SHP77 (cell line): ENCODE measurements at places on chromosomes 1 and 21.

- no peak for DNase-seq
Observed at GRCh38 chr1:3955196-3955772, 55.2 kb upstream of the C1orf174 start.

- no peak for DNase-seq
Observed at GRCh38 chr1:180893614-180894013, 19.1 kb upstream of the KIAA1614 start.

DNA sequence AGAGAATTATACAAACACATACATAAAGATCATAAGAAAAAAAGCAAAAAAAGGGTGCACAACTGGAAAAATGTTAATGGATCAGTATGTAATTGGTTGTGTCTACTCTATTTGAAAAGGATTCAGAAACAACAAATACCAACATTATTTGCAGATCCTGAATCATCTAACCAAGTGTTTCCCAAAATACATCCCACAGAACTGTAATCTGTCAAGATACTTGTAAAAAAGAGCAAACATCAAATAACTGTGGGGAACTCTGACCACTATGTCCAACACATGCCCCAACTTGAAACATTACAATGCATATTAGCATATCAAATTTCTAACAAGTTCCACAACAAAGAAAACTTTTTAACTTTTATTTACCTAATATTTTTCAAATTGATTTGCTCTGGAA is 22.6 kb downstream of the ANKRD13C start:
- no peak for DNase-seq

- no peak for DNase-seq
Observed at GRCh38 chr1:5329068-5329739, 663.0 kb downstream of the NPHP4 start.

GRCh38 chr21:39690454-39690853 is 54.5 kb upstream of the IGSF5 start:
- no peak for DNase-seq

- DNase-seq: no peak
Observed at GRCh38 chr1:24749252-24749651, 4.0 kb downstream of the CLIC4 start.

- no peak for DNase-seq
Observed at GRCh38 chr1:236092899-236093298, 28.0 kb upstream of the NID1 start.

- no peak for DNase-seq
Observed at GRCh38 chr1:206089341-206089740, 27.8 kb downstream of the AVPR1B start.

DNA sequence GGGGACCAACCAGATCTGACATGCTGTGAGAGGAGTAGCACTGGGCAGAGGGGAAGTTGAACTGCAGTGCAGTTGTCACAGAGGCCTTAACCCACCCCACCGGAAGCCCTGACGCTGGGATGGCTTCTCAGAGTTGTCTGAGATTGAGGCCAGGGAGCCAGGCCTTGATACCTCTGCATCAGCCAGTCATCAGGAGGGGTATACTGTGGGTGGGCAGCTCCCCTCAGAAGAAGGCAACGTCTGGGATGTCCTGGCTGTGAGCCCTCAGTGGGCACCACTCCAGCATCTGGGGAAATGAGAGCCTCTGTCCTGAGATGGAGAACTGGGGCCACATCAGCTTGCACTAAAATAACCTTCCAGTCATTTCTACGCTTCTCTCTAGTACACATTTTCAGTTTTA is 47.9 kb upstream of the BCAR3 start:
- DNase-seq: no peak

DNA sequence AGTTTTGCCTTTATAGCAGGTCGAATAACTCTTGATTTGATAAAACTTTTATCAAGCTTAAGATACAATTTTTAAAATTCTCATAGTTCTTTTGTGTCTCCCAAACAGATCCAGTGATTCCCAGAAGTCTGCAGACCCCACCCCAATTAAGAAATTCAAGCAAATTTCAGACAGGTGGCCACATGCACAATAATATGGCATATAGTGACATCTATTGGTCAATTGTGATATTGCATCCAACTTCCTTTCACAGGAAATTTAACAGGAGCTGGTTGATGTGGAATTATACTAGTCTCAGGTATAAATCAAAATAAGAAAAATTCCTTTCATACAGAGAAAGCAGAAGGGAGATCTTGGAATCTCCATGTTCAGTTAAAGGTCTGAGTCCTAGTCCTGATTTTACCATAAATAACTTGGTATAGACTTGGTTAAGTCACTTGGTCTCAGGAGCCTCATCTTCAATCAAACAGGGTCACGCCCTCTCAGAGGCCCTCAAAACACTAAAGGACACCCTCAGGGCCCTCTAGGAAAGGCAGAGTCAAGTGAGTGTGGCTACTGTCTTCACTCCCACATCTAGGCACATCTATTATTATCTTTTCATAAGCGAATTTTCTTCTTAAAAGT is 24.1 kb downstream of the PIGM start:
- DNase-seq: peak; percentile 38

DNA sequence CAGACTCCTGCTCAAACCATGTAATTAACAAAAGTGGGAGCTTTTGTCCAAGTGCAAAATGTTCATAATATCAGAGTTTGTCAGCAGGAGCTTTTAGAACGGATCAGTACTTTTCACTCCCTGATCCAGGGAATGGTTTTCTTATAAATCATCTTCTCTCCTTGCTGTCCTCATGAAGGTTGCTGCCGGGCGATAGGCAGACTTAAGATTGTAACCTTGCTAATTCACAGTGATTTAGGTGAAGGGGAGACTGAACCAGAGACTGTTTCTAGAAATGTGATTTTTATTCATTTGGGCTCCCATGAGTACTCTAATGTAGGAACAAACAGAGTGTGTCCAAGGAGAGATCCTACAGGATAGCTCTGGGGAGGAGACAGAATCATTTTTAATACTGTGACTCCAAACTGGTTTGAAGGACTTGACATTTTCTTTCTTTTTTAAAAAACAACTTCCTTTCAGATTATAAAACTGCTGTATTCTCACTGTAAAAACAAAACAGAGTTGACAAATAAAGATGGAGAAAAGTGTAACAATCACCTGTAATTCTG is 23.7 kb downstream of the ELAVL4 start:
- no peak for DNase-seq

- DNase-seq: no peak
Observed at GRCh38 chr1:169796274-169796810, 1.6 kb upstream of the METTL18 start.

DNA sequence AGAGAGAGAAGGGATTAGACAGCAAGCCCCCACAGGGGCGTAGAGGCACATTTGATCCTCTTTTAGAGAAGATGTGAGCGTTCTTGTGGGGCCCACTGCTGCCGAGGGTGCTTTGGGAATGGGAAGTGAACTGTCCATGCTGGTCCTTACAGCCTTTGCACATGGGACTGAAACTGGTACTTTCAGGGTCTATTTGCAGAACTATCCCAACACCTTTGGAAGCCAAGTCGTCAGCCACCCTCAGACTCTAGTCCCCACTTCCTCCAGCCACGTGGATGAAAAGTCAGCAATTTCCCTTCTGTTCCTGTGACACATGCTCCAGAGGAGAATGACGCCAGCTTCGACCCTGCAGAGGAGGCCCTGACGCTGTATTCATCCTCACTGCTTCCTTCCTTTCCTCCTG is 2.6 kb upstream of the RAB7B start:
- no peak for DNase-seq

DNA sequence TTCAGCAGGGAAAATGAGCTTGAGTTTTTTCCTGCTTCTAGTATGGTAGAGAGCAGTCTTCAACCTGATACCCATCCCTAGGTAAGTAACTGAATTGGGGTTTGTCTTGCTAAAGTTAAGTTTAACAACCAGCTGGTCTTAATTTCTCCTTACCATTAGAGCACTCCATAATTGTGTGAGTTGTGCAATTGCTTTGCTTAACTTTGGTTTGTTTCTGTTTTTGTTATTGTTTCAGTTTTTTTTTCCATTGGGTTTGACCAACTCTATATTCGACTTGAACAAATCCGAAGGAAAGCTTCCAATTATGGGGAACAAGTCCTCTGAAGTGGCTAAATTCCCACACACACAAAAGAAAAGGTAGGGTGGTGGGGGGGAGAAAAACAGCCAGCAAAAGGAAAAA is 641.1 kb downstream of the PLA2G4A start:
- DNase-seq: no peak

DNA sequence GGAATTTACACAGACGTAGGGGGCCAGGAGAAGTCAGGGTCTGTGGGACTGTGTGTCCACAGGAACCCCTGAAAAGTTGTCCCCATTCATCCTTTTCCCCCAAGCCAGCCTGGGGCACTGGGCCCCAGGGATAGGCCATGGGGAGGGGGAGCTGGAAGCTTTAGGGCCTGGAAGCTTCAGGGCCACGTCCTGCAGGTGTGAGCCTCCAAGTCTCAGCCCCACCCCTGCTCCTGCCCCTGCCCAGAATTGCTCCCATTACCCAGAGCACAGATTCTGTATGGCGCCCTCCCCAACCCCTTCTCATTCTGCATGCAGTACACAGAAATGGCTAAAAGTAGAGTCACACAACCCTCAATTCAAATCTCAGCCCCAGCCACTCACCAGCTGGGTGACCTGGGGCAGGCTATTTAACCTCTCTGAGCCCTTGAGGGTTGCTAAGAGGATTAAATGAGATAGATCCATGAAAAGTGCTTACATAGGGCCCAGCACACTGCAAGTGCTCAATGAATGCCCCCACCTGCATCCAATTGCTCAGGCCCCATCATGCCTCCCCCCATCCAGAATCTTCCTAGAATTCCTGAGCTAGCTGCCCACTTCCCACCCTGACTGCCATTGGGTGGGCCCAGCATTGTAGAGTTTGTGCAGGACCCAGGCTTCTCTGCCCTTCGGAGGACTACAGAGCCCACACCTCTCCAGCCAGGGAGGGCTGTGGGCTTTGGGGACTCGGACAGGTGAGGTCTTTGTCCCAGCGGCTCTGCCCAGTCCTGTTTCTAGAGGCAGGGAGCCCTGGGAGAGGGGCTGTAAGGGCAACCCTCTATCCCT is 6.5 kb downstream of the RAP1GAP start:
- DNase-seq: no peak

GRCh38 chr1:203807196-203807595 is 11.8 kb downstream of the ZBED6 start:
- no peak for DNase-seq

- DNase-seq: no peak
Observed at GRCh38 chr1:156486421-156487344, 13.9 kb downstream of the MEF2D start.

DNA sequence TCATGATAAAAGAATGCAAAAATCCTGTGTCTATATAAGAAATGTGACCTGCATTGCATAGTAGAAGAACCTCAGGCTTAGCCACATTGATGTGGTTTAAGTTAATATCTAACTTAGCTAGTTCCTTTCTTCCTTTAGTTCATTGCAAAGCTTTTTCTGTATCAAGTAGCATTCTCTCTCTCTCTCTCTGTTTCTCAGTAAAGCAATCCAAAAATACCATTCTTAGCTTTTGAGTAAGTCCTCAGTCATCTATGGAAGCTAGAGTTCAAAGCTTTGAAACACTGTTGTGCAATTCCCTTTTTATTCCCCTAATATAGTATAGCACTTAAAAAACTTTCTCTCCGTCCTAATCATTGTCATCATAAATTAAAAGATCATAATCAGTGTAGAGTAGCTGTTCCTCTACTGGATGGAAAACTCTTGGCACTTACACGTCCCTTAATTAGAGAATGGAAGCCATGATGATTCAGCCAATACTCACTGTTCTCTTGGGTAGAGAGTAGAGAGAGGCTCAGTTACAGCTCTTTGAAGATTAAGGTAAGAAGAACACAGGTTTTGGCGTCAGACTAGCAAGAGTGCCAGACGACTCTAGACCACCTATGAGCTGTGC is 350.3 kb upstream of the LYPLAL1 start:
- DNase-seq: no peak

DNA sequence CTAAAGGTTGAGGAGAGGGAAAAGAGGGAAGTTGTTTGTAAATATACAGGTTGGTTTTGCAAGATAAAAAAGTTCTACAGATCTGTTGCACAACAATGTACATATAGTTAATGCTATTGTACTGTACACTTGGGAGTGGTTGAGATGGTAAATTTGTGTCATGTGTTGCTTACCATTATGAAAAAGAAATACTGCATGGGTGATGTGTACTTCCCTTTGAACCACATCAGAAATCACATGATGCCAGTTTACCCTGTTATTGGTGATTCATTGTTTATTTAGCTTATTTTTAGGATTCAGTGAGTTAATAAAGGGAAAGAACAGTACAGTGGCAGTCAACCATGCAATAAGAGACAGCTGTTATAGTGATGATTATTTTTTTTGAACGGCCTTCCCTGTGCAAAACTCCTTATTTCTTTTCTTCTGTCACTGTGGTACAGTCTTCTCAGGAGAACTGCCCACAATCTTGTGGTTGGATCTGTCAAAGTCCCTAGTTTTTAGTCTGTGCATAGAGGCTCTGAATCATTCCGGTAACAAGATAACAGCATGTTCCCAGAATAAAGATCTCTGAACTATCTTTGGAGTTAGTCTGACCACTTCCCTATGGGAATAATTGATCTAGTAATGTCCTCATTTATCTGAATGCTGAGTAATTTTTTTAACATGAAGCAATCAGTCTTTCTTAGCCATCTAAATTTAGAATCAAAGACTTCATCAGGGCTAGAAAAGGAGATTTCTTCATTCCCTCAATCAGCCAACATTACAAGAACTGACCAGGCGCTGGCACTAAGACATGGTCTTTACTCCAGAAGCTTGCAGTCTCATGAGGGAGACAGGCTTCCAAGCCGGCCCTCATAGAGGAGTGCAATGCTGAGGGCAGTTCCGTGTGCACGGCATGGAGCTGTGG is 84.2 kb downstream of the SH3GLB1 start:
- DNase-seq: no peak

DNA sequence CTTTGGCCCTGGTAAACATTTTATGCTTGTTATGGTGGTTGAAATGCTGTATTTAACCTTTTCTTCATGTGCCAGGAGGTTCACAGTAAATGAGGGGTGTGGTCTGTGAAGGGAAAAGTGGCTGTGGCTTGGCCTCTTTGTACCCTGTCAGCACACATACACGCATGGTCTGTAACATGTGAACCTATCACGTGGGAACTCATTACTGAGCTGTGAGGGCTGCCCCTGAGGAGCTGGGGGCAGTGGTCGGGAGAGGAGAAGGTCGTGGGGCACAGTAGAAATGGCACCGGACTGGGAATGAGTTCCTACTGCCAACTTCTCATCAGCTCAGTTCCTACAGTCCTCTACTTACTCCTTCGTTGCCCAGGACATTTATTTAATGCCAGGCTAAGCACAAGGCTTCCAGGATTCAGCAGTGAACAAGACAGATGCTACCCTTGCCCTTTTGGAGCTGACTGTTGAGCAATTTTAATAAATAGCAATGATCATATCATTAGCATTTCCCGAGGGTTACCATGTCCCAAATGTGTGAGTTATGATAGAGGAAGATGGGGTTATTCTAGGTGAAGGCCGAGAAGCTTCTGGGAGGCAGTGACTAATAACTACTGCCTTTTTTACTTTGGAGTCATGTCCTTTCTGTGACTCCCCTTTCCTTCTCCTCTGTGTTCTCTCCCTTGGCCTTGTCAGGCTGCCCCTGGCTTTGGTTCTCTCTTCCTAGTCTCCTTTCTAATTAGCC is 38.8 kb downstream of the DDR2 start:
- no peak for DNase-seq

- DNase-seq: no peak
Observed at GRCh38 chr1:183315991-183316758, 102.0 kb downstream of the NMNAT2 start.

GRCh38 chr1:118047650-118048224 is 118.2 kb downstream of the WDR3 start:
- no peak for DNase-seq

GRCh38 chr21:33021150-33021549 is 4.6 kb upstream of the OLIG2 start:
- no peak for DNase-seq

- DNase-seq: no peak
Observed at GRCh38 chr1:27346991-27347624, 5.3 kb downstream of the SYTL1 start.

GRCh38 chr1:13593511-13594131 is 10.0 kb downstream of the PDPN start:
- no peak for DNase-seq
